ENCODE measurements at places on chromosomes 2 and 18. TPM values are rescaled to one million over a fixed set of nuclear protein-coding genes. Genes with fewer than 3 reads are reported as not detected.

DNA sequence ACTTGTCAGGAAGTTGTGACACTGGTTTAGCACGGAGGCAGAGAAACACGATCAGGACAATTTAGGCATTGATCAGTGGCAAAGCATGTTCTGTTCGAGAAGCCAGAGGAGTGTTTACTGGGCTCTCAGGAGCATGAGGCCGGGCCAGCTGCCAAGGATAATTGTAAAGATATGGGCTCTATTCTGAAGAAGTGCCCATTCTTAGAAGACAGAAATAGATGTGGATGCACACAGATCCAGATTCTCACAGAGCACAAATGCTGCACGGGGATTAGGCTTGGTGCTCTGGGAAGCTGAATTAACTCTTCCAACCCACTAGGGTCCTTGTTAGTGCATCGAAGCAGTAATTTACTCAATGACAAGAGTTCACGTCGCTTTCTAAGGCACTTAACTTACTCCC is 16.2 kb downstream of the AFF3 start:
- no peak for DNase-seq

- no peak for DNase-seq
Measured at GRCh38 chr2:12498286-12498685, 218.4 kb upstream of the TRIB2 start.

- no peak for DNase-seq
Measured at GRCh38 chr2:38552259-38552658, 50.5 kb downstream of the HNRNPLL start.

DNA sequence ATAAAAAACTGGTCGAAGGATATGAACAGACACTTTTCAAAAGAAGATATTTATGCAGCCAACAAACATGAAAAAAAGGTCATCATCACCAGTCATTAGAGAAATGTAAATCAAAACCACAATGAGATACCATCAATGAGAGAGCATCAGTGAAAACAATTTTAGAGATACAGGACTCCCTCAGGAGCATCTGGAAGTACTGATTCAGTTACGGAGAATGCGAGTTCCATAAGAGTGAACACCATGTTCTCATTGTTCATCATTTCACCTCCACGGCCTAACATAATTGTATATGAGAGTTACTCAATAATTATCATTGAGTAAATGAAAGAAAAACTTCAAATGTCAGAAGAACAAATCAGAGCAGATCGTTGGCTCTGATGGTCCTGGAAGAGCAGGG is 140.9 kb upstream of the TANK start:
- no peak for DNase-seq

- no peak for DNase-seq
Measured at GRCh38 chr2:215680605-215681598, 245.0 kb upstream of the FN1 start.

MYCN gene
- total RNA-seq: 7.9 TPM

PDIA6 gene
- total RNA-seq: 222 TPM
